Sigmoid colon (tissue), 7 donors: ENCODE measurements at places on chromosomes 3 and 15. TPM values are rescaled to one million over a fixed set of nuclear protein-coding genes. Genes with fewer than 3 reads are reported as not detected.
A peak's percentile ranks its signal among the peaks of the same experiment; 100 is the strongest.

DNA sequence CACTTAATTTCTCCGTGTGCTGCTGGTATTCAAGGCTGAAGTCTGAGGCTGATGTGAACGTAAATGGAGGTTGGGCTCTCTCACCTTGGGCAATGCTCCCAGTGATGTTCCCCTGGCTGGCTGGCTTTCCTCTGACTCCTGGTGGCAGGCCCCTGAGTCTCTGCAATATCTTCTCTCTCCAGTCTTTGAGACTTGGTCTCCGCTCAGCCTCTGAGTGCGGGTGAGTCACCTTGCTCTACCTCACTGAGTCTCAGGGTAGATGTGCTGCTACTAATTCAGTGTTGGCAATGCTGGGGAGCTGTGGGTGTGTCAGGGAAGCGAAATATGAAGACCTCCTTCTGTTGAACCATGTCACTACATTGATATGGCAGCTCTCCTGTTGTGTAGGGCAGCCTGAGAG lies 31.3 kb upstream of the TRIM59 start:
- no peak for DNase-seq

Gene CHRNA5
- 1.2 TPM for total RNA-seq

DNA sequence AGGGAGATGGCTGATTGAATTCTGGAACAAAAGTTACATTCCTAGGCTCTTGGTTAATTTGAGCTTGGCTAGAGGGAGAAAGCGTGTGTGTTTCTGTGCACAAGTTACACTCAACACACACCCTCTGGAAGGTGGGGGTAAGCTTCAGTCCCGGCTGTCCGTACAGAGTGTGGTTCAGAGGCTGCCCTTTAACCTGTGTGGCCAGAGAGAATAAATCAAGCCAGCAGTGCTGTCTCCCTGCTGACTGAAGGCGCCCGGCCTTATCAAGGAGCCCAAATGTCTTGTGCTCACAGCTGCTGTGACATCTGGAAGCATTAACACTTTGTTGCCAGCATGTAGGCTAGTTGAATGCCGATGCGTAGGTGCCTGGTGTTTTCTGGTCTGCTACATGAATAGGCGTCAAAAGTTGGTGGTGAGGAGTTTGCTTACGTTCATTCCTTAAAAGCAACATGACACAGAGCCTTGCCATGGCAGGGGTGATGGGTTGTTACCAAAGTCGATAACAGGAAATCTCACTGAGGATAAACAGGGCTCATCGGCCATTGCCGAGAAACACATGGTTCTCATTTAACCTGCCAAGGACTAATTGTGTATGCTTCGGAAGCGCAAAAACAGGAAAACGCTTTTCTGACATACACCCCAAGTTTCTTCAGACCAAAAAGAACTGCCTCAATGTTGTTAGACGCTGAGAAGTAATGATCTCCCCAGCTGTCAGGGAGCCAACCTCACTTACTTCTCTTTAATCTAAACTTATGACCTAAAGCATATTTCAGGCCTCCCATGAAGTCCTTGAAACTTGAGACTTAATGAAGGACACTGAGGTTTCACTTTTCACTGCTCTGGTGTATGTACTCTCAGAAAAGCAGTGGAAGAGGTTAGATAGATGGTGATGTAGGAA lies 95.8 kb upstream of the CTDSPL start:
- DNase-seq, result peak; percentile 75

Gene TNNC1
- total RNA-seq, result not detected

Gene GOLGA6B
- not detected for total RNA-seq

DNA sequence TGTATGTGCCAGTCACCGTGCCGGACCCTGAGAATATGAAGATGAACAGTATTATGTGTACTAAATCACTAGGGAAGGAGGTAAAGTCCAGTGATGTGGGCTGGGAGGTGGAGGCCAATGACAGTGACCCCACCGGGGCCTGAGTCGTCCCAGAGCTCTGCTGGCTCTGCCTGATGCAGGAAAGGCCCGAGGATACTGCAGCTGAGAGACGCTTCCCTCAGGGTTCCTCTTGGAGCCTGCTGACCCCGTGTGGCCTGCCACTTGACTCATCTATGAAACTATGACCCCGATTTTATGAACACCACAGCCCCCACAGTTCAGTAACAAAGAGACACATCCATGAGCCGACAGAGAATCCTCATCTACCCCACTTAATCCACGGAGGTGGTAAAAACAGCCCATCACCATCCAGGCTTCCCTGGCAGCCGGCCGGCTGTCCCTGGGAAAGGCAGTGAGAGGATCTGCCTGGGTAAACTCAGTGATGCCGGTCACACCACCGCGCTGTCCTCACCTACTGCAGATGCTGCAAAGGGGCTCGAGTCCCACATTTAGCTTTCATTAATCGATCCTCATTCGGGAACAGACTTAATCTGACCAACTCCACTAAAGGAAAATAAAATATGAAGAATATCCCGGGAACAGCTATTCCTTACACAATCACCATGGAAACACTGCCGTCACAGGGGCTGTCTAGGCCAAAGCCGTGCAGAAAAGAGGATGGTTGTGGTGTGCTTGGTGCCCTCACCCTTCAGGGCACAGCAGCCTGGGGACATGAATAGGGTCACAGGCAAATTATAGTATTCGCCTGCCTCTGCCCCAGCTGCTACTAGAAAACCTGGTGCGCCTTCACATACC lies 82.9 kb downstream of the ARRDC4 start:
- DNase-seq, result no peak

DNA sequence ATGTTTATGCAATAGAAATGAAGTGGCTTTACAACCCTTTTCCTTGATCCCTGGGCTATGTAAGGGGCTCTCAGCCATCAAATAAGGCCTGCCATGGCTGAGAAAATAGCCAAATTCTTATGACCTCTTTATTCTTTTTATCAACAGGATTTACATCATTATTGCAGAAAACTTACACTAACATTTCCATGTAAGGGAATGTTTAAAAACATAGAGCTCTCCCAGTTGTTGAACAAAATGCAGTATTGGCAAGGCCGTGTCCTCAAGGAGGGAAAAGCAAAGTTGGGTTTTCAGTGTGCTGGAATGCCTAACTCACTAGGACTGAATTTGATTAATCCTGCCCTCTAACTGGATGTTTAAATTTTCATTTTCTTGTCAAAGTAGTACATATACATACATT lies 22.3 kb downstream of the NR2C2 start:
- DNase-seq, result no peak

DNA sequence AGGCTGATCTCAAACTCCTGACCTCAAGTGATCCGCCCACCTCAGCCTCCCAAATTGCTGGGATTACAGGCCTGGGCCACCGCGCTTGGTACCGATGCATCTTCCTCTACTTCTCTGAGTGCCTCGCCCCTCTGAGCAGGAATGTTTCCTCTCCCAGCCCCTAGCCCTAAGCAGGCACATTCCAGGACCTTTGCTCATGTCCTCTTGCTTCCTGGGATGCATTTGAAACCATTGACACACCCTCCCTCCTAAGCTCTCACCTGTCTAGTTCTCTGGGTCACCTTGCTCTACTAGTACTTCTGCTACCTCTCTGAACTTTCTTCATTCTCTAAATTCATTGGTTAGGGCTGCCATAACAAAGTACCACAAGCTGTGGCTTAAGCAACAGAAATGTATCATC lies 17.9 kb upstream of the UACA start:
- DNase-seq, result no peak

Gene CFAP100
- not detected for total RNA-seq

Gene PODXL2
- 2.0 TPM for total RNA-seq

GRCh38 chr15:101256757-101257156 lies 4.9 kb upstream of the CHSY1 start:
- no peak for DNase-seq

Gene CCDC13
- total RNA-seq, result 1.8 TPM

Gene MOBP
- total RNA-seq, result not detected

- DNase-seq, result no peak
Observed at GRCh38 chr3:142904639-142905436, 16.0 kb upstream of the PCOLCE2 start.

DNA sequence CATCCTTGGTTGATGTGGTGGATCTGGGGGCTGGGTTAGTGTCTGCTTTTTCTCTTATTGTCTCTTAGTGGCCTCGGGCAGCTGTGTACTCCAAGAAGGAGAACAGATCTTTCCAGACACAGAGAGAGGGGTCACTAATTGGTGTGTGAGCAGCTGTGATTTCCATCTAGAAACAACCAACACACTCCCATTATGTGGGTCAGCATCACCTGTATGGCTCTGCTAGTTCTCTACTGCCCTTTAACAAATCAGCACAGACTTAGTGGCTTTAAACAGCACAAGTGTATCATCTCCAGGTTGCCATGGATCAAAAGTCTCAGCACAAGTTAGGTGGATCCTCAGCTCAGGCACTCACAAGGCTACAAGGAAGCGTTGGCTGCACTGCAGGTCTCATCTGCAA lies 156.8 kb downstream of the LRTM1 start:
- no peak for DNase-seq

- DNase-seq, result no peak
Observed at GRCh38 chr3:142963516-142964448, at the start of gene PAQR9. PAQR9 (minus strand) TSS chr3:142963674; CDS start chr3:142963336, 338 bp downstream.

Gene RLBP1
- total RNA-seq, result 6.6 TPM

DNA sequence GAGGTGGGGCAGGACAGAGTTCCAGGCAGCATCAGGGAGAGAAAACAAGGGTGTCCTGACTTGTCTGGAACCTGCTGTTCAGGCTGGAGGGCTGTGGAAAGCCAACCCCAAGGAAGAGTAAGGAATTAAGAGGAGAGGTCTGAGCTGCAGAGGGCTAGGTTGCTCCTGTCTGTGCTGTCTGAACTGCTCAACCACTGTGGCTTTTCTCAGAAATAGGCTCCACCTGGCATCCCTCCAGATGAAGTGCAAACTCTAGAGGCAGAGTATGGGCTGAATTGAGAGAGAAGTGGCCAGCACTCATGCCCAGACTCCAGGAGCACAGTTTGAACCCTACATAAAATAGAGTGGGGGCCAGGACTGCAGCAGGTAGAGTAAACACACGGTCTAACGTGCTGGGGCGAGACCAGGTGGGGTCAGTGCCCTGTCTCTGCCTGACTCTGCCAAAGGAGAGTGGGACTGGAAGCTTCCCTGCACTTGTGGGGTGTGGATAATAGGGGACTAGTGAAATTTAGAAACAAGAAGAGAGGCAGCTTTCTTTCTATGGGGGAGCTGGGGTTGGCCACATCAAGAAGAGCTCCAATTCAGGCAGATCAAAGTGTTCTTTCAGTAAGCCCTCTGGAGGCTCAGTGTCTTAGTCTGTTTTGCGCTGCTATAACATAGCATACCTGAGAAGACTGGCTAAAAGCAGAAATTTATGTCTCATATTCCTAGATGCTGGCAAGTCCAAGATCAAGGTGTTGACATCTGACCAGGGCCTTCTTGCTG lies 28.0 kb upstream of the MNS1 start:
- no peak for DNase-seq

Gene ZNF502
- total RNA-seq, result 7.3 TPM

Gene CA12
- total RNA-seq, result 0.14 TPM

DNA sequence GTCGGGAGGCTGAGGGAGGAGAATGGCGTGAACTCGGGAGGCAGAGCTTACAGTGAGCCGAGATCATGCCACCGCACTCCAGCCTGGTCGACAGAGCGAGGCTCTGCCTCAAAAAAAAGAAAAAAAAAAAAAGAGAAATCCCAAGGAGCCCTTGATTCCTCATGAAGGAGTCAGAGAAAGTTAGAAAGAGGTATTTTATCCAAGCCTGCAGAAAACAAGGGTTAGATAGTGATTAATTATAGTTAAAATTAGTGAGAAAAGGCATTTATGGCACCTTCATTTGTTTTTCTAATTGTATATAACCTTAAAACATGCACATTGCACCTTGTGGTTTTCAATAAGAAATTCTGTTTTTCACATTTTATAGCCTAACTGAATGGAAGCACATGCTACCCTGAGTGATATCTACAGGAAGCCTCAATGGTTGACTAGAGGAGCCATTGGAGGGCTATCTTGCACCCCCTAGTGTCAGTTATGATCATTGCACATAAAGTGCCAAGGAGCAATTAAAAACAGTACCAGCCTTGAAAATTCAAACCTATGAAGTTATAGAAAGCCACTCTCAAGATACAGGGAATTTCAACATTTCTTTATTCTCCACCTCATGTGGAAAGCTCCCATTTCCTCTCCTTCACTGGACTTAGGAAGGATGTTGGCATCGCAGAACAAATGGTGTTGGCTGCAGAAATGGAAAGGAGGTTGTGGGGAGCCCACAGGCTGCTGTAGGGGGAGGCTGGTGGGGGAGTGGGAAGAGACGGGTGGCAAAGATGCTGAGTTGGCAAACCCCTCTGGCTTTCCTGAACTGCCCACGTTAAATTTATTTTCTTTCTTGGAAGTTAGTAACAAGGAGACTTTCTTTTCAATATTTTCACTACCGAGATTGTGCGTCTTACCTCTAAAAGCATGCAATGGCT lies 48.5 kb downstream of the ITGA11 start:
- peak; percentile 29 for DNase-seq

Gene ACKR4
- 0.54 TPM for total RNA-seq
